ENCODE measurements at places on chromosomes 3 and 15. TPM values are rescaled to one million over a fixed set of nuclear protein-coding genes. Genes with fewer than 3 reads are reported as not detected.

DNA sequence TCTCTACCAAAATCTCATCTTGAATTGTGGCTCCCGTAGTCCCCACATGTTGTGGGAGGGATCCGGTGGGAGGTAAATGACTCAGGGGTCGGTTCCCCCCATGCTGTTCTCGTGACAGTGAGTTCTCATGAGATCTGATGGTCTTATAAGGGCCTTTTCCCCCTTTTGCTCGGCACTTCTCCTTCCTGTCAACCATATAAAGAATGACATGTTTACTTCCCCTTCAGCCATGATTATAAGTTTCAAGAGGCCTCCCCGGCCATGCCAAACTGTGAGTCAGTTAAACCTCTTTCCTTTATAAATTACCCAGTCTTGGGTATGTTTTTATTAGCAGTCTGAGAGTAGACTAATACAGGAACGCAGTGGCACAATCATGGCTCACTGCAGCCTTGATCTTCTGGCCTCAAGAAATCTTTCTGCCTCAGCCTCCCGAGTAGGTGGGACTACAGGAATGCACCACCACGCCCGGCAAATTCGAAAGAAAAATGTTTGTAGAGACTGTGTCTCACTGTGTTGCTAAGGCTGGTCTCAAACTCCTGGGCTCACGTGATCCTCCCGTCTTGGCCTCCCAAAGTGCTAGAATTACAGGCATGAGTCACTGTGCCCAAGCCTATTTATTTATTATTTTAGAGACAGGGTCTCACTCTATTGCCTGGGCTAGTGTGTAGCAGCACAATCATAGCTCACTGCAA, 101.0 kb downstream of the ATP10A start:
- H3K36me3 ChIP-seq: no peaks in the 10 kb centered on the region
- no peak overlapping the region for H3K27ac ChIP-seq
- no peak overlapping the region for H3K4me3 ChIP-seq
- no peaks in the 10 kb centered on the region for H3K4me1 ChIP-seq

GRCh38 chr15:36603987-36604386, 24.6 kb downstream of the CDIN1 start:
- DNase-seq: no peak
- H3K27me3 ChIP-seq: no peaks in the 10 kb centered on the region
- H3K4me1 ChIP-seq: no peaks in the 10 kb centered on the region
- no peak overlapping the region for H3K4me3 ChIP-seq

GRCh38 chr15:67545864-67546263, 3.4 kb downstream of the MAP2K5 start:
- H3K27me3 ChIP-seq: no peaks in the 10 kb centered on the region
- DNase-seq: no peak
- H3K36me3 ChIP-seq: peaks cover under 1% of the 10 kb centered on the region
- H3K4me3 ChIP-seq: no peak overlapping the region
- H3K27ac ChIP-seq: no peak overlapping the region

GRCh38 chr3:170632780-170633179, 46.9 kb upstream of the SLC7A14 start:
- no peak for DNase-seq
- H3K27me3 ChIP-seq: no peaks in the 10 kb centered on the region
- H3K4me3 ChIP-seq: no peak overlapping the region
- no peaks in the 10 kb centered on the region for H3K36me3 ChIP-seq
- no peak overlapping the region for H3K27ac ChIP-seq

DNA sequence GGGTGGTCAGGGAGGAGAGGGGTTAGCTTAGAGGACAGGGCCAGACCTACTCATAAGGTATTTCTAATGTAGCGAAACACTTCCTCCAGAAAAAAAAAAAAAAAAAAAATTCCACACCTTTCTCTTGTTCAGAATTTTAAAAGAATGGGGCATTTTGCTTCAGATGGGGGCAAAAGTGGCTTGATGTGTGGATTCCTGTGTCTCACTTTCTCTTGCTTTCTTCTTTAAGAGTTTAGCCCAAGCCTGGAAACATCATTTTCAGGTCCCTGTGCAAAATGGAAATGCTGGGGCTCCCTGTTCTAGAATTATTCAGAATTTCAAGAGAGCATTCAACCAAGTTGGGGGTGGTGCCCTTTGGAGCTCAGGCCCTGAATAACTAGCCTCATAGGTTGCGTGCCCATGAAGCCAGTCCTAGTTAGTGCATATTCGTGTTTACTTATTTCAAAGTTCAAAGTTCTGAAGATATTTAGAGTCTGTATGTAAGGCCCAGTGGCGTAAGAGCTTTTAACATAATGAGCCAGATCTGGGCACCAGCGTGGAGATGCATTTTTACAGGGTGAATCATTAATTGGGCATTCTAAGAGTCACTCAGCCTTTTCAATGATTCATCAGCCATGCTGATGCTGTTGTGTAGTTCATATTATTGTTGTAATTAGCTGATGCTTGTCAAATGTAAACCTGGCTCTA, 104.5 kb downstream of the RPLP1 start:
- H3K36me3 ChIP-seq: no peaks in the 10 kb centered on the region
- no peak overlapping the region for H3K4me3 ChIP-seq
- H3K27me3 ChIP-seq: peaks cover 81% of the 10 kb centered on the region
- no peak for DNase-seq
- H3K27ac ChIP-seq: no peak overlapping the region
- peaks cover 19% of the 10 kb centered on the region for H3K4me1 ChIP-seq

Gene TPRG1
- total RNA-seq: 0.69 TPM

Gene LRRK1
- 2.7 TPM for total RNA-seq

Gene SLC22A13
- 0.13 TPM for total RNA-seq
